ENCODE measurements at places on chromosomes 2 and 18. TPM values are rescaled to one million over a fixed set of nuclear protein-coding genes. Genes with fewer than 3 reads are reported as not detected.
A peak's percentile ranks its signal among the peaks of the same experiment; 100 is the strongest.

Gene GAREM1
- 12.2 TPM for total RNA-seq

DNA sequence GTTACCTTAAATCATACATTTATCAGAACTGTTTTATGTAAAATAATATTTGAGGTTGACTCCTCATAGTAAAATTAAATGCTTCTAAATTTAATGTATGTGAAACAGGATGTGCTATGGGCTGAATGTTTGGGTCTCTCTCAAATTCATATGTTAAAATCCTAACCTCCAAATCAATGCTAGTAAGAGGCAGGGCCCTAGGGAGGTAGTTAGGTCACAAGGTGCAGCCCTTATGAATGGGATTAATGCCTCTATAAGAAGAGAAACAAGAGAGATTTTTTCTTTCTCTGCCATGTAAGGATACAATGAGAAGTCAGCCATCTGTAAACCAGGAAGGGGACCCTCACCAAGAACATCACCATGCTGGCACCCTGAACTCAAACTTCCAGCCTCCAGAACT, 67.2 kb upstream of the ETAA1 start:
- no peak for DNase-seq

GRCh38 chr18:49016648-49017539, 66.1 kb upstream of the SMAD7 start:
- peak; percentile 26 for DNase-seq

DNA sequence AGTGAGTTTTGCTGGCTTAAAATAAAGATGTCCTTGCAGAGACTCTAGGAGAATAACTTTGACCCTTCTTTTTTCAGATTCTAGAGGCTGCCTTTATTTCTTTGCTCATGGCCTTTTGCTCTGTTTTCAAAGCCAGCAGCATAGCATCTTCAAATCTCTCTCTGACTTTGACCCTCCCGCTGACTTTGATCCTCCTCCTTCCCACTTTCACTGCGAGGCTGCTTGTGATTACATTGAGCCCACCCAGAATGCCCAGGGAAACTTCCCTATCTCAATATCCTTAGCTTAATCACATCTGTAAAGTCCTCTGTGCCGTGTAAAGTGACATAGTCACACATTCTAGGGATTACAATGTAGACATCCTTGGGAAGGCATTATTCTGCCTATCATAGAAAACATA, 23.9 kb downstream of the TACR1 start:
- no peak for DNase-seq

All from omental fat pad (tissue), 4 donors.